ENCODE measurements at places on chromosomes 3 and 15. TPM values are rescaled to one million over a fixed set of nuclear protein-coding genes. Genes with fewer than 3 reads are reported as not detected.
A peak's percentile ranks its signal among the peaks of the same experiment; 100 is the strongest.

TRPM1 gene
- under 0.01 TPM for total RNA-seq

KIF15 gene
- total RNA-seq: 9.9 TPM

KCNMB2 gene
- total RNA-seq: not detected

SPRED1 gene
- total RNA-seq: 55.7 TPM

ALDH1A3 gene
- 42.7 TPM for total RNA-seq

- DNase-seq: peak; percentile 14
Observed at GRCh38 chr15:40595773-40596172, 1.7 kb downstream of the KNL1 start.

DNA sequence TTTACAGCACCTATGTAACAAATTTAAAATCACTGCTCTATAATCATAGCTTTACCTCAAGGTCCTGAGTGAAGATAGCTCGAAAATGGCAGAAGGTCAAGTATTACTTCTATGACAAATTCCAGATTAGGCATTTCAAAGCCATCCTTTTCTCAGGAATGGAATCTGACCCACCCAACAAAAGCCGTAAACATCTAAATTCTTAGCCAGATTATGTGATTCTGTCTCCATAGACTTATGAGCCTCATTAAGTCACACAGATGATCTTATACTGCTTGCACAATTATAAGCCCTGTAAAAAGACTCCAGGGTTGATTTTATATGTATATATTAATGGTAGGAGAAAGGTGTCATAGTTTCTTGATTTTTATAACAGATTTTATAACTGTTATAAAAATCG, 56.9 kb downstream of the CEP152 start:
- peak; percentile 60 for DNase-seq

- DNase-seq: no peak
Observed at GRCh38 chr3:185145511-185145910, 7.3 kb downstream of the C3orf70 start.

GRCh38 chr15:66700802-66701421, 1.1 kb upstream of the SMAD6 start:
- peak; percentile 96 for DNase-seq

- peak; percentile 59 for DNase-seq
Observed at GRCh38 chr3:10116138-10116460, 624 bp downstream of the BRK1 start.

GRCh38 chr15:73573572-73573971, 59.6 kb downstream of the NPTN start:
- DNase-seq: peak; percentile 93

DNA sequence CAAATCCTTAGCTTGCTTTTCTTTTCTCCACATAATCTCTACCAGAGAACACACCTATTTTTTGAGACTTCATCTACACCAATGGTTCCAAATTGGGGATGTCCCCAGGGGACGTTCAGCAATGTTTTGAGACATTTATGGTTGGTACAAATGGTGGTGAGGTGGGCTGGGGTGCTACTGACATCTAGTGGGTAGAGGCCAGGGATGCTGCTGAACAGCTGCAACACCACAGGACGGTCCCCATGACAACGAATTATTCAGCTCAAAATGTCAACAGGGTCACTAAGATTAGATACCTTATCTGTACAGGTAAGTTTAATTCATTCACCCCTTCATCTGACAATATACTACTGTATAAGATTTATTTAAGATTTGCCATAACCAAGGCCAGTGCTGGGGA, 14.4 kb downstream of the GK5 start:
- peak; percentile 15 for DNase-seq

GRCh38 chr3:192187485-192188051, 539.8 kb downstream of the FGF12 start:
- DNase-seq: no peak

- no peak for DNase-seq
Observed at GRCh38 chr3:138785951-138786350, 48.8 kb downstream of the PIK3CB start.

DNA sequence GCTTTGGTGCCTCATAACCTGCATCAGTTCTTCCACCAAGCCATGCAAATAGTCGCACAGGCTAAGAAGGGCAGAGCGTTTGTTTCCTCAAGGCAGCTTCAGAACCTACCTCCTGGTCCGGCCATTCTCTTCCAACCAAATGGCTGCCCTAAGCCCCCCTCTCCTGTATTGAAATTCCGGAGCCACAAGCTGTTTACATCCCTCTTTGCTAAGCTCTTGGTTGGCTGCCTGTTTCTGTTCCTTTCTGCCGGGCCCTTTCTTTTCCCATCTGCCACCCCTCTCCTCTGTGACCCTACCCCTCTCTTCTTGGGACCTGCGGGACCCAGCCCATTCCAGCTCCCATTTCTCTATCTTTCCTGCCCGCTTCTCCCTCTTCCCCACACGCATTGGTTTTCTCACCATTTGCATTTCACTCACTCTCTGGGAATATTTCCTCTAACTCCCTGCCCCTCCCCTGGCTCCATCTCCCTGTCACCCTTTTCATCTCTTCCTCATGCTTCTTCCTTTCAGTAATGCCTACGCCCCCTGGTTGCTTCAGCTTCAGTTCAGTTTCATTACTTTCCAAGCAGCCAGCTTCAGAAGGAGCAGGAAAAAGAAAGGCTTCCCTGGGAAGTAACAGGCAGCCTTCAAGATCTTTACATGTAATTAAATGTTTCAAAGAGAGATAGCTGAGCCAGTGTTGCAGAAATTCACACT, 113.5 kb downstream of the RAB11A start:
- DNase-seq: no peak

- DNase-seq: no peak
Observed at GRCh38 chr3:18216996-18217395, 208.1 kb downstream of the SATB1 start.

GRCh38 chr3:118990823-118991560, 43.7 kb downstream of the IGSF11 start:
- DNase-seq: no peak

DNA sequence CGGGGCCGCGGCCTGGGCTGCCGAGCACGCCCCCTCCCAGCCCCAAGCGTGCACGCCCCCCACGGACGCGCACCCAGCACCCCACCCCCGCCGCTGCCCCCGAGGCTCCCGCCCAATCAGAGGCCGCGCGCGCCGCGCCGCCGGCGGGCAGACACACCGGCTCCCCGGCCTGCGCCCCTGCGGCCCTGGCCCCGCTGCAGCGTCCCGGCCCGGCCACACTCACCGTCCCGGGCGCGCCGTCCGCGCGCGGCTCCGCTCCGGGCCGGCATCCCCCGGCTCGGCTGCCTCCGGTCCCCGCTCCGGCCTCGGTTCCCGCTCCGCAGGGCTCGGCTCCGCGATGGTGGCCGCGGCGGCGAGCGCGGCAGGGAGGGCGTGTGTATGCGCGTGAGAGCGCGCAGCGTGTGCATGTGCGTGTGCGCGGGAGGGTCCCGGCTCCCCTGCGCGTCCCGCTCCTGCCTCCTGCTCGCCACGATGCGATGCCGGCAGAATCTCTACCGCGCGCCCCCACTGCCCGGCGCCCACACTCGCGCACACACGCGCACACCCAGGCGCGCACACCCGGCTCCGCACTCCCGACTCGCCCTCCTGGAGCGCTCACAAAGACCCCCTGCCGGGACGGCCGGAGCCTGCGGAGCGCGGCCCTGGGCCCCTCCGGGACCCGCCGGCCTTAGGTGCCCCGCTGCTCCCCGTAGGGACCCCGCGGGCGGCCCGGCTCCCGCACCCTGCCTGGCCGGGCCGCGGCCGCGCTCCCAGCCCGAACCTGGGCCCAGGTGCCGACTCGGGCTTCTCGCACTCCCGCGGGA, 186.5 kb upstream of the LINGO1 start:
- DNase-seq: no peak

DNA sequence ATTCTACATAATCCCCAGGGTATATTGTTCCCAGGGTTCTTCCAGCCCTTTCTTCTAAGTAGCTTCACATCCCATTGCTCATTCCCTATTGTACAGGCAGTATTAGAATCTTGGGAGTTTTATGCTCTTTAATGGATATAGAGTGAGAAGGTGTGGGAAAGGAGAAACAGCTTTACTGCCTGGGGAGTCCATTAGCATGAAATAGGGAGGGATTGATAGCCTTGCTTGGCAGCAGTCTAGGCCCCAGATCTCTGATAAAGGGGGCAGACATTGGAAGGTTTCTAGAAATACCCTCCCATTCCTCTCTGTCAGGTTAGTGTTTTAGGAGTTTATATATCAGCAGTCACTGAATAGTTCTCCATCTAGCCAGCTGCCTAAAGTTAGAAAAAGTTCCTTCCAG, 334.3 kb downstream of the UNC13C start:
- DNase-seq: no peak

- no peak for DNase-seq
Observed at GRCh38 chr3:156626104-156626503, 48.3 kb upstream of the TIPARP start.

- peak; percentile 86 for DNase-seq
Observed at GRCh38 chr3:129289201-129289921, 10.7 kb downstream of the HMCES start.

DNA sequence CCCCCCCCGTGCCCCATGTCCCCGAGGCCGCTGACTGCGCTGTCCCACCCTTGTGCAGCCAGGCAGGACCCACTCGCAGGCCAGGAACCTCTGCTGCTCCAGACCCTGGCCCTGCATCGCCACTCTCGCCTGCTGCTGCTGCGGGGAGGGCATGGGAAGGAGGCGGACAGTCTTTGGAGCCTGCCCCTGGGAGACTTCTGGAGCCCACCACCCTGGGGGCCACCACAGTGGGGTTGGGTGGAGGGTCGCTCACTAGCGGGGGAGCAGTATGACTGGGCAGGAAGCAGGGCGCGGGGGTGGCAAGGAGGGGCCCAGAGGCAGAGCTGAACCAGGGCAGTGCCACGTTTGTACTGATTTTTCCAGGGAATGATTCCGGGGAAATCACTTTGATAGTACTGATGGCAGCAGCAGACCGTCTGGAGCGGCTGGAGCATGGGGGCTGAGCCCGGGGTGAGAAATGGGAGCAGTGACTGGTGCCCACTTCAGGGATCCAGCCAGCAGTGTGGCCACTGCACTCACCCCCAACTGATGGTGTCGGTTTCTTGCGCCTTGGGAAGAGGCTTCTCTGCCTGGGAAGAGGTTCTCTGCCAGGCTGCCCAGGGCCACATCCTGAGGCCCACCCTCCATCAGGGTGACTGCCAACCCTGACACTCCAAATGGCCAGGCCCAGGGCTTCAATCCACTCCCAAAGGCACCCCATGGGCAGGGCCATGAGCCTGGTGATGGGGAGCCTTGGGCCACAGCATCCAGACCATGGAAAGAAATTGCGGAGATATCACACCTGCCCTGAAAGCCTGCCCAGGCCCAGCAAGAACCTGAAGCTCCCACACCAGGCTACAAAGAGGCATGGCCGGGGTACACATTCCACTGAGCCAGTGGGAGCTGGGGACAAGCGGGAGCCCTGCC, 53.7 kb downstream of the LSAMP start:
- no peak for DNase-seq

- no peak for DNase-seq
Observed at GRCh38 chr3:138271189-138271794, 58.4 kb downstream of the NME9 start.

DNA sequence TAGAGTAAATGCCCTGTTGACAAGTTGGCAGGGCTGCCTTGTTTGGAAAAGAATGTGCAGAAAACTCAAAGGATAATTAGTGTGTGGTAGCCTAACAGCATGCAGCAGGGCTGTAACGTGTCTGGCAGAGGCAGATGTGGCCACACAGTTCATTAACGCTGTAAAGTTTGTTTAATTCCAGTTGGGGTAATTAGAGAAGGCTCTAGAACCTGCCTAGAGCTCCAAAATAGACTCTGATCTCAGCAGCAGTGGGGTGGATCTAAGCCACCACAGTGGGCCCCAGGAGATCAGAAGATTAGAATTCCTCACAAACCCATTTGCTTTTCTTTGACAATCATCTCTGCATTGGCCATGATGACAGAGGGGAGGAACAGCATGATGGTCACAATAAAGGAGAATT, 65.1 kb upstream of the LEKR1 start:
- DNase-seq: no peak

DNA sequence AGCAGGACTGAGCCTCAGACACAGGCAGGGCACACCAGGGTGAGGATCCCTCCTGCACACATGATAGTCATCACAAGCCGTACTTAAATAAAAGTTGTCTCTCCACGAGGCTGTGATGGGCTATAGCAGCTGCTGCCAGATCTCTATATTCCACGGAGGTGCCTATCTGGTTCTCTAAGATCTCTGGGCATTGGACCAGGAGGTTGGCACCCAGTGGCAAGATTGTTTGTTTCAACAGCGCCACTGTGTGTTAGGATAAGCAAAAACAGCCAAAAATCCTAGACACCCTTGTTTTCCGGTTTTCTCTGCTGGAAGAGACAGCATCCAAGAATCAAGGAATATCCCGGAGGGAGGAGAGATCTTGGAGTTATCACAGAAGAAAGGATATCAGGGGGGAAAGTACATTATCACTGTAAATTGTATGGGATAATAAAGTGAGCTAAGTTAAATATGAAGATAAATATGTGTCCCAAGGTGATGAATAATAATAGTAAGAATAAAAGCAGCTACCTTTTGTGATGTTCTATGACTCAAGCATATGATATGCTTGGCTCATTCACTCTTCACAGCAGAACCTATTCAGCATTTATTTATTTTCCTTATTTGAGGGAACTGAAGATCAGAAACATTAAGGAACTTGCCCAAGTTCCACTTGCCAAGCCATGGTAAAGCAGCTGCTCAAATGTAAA, 90.6 kb upstream of the AKAP13 start:
- DNase-seq: peak; percentile 34

DNA sequence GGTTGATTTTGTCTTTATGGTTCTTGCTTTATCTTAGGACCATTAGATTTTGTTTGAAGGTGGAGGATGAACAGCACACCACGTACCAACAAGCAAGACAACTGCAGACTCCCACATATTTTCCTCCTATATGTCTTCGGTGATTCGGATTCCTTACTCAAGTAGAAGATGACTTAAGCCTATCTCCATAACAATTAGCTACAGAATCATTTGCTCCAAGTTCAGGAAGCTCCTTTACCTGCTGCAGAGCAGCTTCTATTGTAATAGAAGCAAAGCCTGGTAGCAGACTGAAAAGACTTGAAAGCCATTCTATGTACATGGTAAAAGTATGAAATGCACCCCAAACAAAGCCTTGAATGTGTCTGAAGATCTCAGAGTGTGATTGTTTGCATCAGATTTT, 229.0 kb downstream of the SOX2 start:
- DNase-seq: no peak

GRCh38 chr3:128218548-128219257, 65.4 kb downstream of the EEFSEC start:
- DNase-seq: no peak

GRCh38 chr3:33313331-33313730, 36.1 kb downstream of the FBXL2 start:
- DNase-seq: no peak

Measured in fibroblast of villous mesenchyme (primary cell).